ENCODE measurements at places on chromosomes 16 and 17.

- DNase-seq: peak; percentile 91
These were observed 17.8 kb downstream of the RGS9 start for GRCh38 chr17:65154770-65155589.

DNA sequence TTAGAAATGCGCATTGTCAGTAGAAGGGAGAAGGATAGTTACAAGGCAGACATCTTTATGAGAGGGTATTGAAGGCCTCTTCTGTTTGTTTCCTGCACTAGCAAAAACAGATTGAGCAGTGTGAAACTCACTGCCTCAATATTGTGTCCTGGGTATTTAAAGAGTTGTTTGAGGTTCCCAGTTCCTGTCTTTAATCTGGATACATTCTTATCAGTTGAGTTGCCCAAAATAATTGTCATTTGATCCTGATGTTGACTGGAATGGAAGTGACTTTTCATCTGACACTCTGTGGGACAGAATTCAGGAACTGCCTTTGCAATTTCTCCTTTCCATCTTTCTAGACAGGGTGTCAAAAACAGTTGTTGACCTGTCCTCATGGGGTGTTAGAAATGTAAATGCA is 1.7 kb downstream of the ATP6V0A1 start:
- DNase-seq: no peak

GRCh38 chr16:71796501-71797097 is 12.0 kb downstream of the AP1G1 start:
- DNase-seq: no peak

DNA sequence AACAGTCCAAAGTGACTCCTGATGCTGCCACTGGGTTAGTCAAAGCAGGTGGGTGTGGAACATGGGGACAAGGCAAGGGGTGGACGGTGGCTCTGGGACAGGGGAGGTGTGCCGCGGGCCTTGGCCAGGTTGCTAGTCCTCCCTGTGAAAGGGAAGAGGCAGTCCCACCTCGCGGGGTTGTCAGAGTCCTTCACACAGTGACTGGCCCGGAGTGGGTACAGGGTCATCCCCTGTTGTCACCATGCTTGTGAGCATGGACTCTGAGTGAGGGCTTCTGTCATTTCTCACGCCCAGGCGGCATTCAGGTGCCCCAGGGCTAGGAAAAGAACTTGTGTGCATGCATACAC is 3.1 kb upstream of the ZNF469 start:
- DNase-seq: no peak

DNA sequence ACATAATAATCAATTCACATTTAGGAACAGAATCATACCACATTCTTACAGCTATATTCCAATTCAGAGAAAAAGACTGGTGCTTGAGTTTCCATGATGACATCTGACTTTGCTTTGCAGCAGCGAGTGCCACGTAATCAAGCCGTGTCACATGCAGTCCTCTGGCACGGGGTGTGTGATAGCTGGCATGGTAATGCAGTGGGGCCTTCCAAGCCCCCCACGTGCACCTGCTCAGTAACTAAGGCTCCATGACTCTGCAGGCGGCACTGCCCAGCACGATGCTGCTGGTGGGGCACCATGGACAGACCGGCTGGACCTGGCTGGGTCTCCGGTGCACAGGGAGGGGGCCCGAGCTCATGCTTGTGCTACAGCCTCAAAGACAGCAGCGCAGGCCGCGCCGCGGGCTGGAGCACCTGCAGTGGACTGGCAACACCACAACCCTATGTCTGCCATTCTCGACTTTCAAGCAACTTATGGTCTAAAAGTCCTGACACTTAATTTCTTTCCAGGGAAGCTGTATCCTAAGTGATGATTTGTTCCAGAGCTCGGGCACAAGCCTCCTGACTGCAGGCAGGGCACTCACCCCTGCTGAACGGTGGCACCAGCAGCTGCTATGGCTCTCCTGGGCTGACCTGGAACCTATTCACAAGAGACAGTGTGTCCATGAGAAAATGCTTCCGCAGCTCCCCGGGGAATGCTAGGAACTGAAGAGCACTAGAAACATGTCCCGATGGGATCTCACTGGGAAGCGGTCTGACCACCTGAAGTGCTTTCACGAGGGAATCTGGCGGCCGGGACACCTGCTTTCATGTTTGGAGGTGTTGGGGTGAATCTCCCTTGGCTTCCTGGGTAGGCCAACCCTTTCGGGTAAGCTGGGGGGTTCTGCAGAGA is 99.5 kb upstream of the DNAH17 start:
- no peak for DNase-seq

DNA sequence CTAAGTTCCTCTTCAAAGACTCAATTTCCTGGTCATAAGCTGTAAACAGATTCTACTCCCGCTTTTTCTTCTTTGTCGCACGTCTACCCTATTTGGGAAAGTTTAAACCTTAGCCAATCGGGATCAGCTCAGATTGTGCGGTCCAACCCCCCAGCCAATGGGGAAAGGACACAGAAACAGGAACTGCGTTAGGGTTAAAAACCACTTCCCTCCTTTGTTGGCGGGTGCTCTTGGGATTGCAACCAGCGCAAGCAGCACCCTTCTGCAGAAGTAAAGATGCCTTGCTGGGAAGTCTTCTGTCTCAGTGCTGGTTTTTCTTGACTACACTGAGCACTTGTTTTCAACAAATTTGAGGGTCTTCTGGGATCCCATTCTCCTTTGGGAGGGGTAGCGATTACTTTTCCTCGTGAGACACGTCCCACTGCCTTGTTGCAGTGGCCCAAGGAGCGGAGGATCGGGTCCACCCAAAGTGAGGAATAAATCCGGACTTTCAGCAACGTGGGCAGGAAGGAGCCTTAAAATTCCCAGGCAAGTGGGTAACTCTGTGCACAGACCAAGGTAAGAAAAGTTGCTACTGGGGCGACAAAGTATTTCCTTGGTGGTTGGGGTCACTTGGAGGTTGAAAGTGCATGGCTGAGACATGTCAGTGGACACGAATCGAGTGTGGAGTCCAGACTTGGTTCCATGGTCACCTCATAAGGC is 1.0 kb upstream of the YPEL3 start:
- DNase-seq: no peak

GRCh38 chr17:52235516-52235915 is 77.0 kb upstream of the CA10 start:
- DNase-seq: no peak

DNA sequence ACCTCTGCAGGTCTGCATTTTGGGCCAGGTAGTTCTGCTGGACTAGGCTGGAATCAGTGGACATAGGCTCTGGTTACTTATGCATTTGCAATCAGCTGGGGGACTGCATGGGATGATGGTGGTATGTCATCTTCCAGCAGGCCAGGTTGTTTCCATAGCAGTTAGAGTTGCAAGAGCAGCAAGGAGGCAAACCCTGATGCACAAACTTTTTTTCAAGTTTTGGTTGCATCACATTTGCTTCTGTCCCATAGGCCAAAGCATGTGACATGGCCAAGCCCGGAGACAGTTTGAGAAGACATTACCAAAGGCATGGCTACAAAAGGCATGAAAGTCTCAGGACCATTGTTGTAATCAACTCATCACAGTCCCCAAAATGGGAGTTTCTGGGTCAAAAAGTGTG is 58.2 kb downstream of the PRKCB start:
- DNase-seq: no peak

- DNase-seq: no peak
These were observed 41.1 kb upstream of the CDH13 start for GRCh38 chr16:82585675-82586074.

- DNase-seq: no peak
These were observed 2.2 kb upstream of the ALOX15 start for GRCh38 chr17:4643676-4644075.

GRCh38 chr17:3976675-3977171 is 12.5 kb upstream of the ATP2A3 start:
- no peak for DNase-seq

DNA sequence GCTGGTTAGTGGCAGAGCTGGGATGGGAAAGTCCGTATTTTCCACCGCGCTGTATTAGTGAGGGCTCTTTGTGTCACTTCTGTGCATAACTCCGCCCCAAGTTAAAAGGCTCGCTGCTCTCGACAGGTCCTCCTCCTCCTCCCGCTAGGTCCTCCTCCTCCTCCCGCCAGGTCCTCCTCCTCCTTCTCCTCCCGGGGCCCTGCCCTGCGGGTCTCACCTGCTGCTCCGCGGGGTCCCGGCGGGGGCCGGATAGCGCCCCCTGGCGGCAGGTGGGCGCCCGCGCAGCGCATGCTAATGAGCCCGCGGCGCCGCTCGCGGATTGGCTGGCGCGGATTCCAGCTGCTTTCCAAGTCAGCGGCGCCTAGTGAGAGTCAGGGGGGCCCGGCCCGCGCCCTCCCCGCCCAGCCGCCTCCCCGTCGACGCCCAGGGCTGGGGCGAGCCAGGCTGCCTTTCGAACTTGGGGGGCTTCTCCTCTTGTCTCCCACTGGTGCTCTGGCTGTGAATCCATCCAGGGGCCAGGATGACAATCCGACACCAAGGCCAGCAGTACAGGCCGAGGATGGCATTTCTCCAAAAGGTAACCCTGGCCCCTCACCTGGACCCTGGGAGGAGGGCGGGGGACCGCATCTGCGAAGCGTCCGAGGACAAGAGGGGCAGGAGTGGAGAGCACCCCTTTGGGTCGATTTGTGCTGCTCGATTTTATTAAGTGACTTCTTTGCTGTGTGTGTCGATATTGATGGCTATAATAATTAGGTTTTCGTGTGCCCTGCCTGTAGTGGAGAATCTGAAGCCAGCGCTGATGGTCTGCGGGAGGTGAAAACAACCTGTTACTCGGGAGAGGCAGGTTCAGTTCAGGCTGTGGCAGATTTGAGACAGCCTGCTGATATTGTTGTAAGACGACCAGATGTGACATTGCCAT is at the start of gene RGS9:
RGS9 (plus strand) TSS at position 350 of the 919 bp plus-strand sequence; CDS start at position 521, 171 bp downstream.
- peak; percentile 79 for DNase-seq

DNA sequence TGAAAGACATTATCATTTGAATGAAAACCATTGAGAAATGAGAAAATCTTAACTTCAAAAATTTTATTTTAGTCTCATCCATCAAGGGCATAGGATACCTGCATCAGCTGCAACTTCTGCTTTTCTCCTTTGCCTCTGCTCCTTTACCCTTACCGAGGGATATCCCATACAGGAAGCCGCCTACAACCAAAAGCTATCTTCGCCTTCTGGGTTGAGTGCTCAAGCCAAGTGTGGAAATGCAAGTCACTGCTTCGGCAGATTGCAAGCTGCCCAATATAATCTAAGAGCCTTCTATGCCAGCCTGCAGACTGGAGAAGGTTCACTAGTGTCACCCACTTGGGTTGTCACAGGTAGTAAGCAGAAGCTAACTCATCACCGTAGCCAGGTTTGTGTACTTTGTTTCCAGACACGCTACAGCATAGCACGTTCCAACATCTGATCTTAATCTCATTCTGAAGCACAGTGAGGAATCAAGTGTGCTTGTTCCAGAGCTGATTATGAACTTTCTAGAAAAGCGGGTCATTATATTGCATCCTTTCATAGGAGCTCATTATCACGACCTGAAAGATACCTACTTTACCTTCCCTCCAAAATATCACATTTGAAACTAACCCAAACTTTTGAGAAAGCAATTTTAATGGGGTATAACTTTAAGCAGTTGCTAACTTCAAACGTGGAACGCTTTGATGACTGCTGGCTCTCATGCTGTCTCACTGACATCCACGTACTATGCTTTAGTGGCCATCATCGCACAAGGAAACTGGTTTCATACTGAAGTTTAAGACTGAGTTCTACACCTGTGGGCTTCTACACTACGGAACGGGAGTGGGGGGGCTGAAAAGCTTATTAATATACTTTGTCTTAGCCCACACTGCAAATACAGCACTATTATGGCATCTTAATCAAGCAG is 8.0 kb upstream of the UNK start:
- DNase-seq: peak; percentile 93

DNA sequence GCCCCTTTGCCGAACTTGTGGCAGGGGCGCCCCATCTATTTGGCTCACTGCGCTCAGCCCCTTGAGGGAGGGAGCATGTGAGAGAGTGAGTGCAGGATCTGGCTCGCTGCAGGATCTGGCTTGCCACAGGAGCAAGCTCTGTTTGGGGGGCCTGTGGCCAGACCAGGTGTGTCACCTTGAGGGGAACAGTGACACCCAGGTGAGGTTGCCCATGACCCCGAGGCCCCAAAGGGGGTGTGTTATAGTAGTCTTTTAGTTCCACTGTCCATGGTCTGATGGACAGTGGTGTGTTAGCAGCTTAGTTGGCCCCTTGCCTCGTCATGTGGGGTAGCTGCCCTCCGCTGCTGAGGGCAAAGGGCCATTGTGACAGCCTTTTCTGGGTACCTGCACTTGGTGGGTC is 41.6 kb downstream of the CCDC42 start:
- DNase-seq: no peak

GRCh38 chr17:83161298-83162034 is 82.1 kb downstream of the METRNL start:
- no peak for DNase-seq

- DNase-seq: no peak
These were observed 216.3 kb downstream of the PRKCA start for GRCh38 chr17:66518677-66519076.

DNA sequence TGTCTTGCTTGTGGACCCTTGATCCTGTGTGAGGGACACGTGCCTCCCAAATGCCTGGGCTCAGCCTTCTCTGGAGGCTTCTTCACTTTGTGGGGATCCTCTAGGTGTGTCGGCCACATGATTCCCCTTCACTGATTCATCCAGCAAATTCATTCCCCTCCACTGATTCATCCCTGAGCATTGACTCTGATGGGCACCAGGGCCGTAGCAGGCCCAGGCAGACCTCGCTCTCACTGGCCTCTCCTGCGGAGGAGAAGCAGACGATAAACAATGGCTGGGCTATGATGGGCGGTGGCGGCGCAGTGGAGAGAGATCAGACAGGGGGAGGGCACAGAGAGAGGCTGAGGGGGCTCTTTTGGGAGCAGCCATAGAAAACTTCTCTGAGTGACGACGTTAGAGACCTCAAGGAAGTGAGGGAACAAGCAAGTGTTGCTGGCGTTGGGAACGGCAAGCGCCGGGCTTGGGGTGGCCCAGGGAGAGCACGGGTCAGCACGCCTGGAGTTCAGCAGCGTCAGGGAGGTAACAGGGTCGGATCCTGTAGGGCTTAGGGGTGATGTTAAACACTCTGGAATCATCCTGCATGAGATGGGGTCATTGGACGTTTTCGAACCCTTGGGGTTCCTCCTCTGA is 17.5 kb upstream of the RPTOR start:
- DNase-seq: no peak

GRCh38 chr16:4315186-4316107 is at the start of gene GLIS2:
Gene GLIS2, plus strand, starts transcription at chr16:4316067. Its CDS starts 16,214 bp downstream, at chr16:4332281.
- no peak for DNase-seq

GRCh38 chr17:48459070-48459844 is 29.2 kb upstream of the SKAP1 start:
- DNase-seq: no peak

- DNase-seq: no peak
These were observed 17.8 kb upstream of the MPHOSPH6 start for GRCh38 chr16:82187829-82188228.

DNA sequence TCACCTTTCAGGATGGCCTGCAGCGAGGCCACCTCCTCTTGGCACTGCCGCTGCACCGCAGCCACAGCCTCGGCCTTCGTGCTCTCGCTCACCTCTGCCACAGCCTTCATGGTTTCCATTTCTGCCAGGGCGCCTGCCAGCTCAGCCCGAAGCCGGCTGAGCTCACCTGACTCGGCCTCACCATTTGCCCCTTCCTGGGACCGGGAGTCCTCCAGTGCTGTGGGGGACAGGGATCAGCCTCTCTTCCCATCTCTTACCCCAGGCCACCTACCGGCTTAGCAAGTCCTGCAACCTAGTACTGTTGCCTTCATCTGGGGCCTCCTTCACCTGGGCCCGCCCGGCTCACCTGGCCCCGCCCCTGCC is 658 bp downstream of the RABEP2 start:
- DNase-seq: no peak

GRCh38 chr17:74052993-74053711 is 150.3 kb upstream of the RPL38 start:
- no peak for DNase-seq
